Heart left ventricle (tissue), 16 donors: ENCODE measurements at places on chromosomes 3 and 15. TPM values are rescaled to one million over a fixed set of nuclear protein-coding genes. Genes with fewer than 3 reads are reported as not detected.

DNA sequence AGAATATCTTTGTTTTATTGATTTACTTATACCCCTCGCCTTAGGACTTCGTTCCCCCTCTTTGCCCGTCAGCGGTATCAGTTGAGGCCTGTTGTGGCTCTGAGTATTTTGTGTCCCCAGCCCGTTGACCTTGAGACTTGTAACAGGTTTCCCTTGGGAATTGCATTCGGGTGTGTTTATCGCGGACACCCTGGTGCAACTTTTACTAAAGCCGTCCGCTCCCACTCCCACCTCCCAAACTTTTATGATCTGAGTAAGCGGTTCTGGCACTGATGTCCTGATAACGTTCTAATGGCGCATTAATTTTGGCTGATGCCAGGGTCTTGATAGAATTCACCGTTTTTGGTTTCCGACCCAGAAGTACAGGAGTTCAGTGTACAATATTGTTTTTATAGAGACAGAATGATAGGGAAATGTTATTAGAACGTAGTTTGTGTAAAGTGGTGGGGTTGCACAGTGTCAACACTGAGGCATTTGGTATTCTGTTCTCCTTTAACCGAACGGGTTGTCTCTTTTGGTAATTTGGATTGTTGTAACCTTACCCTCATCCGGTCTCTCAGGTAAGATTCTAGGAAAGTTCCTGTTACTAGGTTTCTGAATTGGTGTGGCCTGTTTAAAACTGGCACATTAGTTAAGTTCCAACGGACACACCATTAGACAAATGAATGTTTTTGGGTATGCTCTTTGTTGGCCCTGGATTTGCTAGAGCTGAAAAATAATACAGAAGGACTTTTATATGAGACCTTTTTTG, 47.8 kb downstream of the OIP5 start:
- DNase-seq, result no peak
- no peaks in the 10 kb centered on the region for H3K27me3 ChIP-seq
- peak overlapping the region; percentile 95 for H3K27ac ChIP-seq
- peaks cover 37% of the 10 kb centered on the region for H3K4me1 ChIP-seq
- H3K4me3 ChIP-seq, result peak overlapping the region; percentile 52

The SKOR1 gene
- total RNA-seq, result not detected

The ZNF385D gene
- 17.4 TPM for total RNA-seq

GRCh38 chr3:24498391-24498790, 3.7 kb upstream of the THRB start:
- H3K27ac ChIP-seq, result no peak overlapping the region
- DNase-seq, result no peak

DNA sequence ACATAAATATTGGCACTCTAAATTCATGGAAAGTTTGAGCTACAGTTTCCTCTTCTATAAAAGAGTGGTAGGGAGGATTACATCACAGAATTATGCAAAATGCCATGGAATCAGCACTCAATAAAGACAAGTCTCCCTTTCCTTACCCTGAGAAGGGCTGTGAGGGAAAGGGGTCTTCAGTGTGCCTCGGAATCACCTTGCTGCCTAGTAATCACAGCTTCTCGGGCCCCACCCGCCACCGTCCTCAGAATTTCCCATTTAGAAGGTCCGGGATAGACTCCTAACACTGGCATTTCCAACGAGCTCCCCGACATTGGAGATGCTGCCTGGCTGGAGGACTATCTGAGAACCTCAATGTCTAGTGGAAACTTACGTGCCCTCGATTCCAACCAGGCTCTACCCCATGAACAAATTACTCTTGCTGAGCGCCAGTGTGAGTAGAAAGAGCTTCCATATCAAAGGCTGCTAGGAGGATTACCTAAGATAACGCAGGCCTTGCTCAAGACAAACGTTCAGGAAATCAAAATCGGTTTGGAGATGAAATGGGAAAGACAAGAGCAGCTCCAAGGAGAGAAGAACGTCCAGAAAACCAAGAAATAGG, 92.1 kb upstream of the CHD2 start:
- peak overlapping the region; percentile 100 for H3K27ac ChIP-seq
- peak overlapping the region; percentile 80 for H3K4me3 ChIP-seq
- peaks cover 42% of the 10 kb centered on the region for H3K4me1 ChIP-seq
- no peak for DNase-seq
- no peaks in the 10 kb centered on the region for H3K27me3 ChIP-seq
- H3K36me3 ChIP-seq, result no peaks in the 10 kb centered on the region

The UPK1B gene
- 20.4 TPM for total RNA-seq

- peak overlapping the region; percentile 45 for H3K27ac ChIP-seq
- no peak overlapping the region for H3K4me3 ChIP-seq
- H3K27me3 ChIP-seq, result no peaks in the 10 kb centered on the region
- DNase-seq, result no peak
- no peaks in the 10 kb centered on the region for H3K36me3 ChIP-seq
Measured at GRCh38 chr3:133943639-133944141, 48.0 kb upstream of the RAB6B start.

DNA sequence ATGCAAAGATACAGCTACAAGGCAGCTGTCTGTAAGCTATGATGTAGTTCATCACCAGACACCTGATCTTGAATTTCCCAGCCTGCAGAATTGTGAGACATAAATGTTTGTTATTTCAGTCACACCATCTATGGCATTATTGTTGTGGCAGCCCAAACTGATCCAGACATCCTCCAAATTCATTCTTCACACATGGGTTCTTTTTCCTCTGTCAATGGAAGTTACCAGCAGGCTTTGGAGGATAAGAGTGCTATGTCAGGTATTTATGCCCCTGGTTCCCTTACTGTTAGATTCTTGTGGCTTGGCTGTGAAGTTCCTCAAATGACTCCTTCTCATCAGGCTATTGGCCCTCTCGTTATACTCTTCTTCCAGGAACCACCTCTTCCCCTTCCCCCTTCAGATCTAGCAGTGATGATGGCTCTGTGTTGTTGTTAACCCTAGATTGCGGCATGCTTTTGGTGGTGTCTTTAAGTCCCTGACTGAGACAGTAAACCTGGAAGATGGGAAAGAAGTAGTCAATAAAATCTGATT, 91.0 kb upstream of the CHMP2B start:
- H3K4me1 ChIP-seq, result no peaks in the 10 kb centered on the region
- H3K4me3 ChIP-seq, result no peak overlapping the region
- DNase-seq, result no peak
- H3K27ac ChIP-seq, result no peak overlapping the region

- no peak for DNase-seq
- H3K27me3 ChIP-seq, result no peaks in the 10 kb centered on the region
- no peak overlapping the region for H3K4me3 ChIP-seq
- H3K36me3 ChIP-seq, result no peaks in the 10 kb centered on the region
- H3K4me1 ChIP-seq, result no peaks in the 10 kb centered on the region
Measured at GRCh38 chr3:85050821-85051220, 92.0 kb downstream of the CADM2 start.

DNA sequence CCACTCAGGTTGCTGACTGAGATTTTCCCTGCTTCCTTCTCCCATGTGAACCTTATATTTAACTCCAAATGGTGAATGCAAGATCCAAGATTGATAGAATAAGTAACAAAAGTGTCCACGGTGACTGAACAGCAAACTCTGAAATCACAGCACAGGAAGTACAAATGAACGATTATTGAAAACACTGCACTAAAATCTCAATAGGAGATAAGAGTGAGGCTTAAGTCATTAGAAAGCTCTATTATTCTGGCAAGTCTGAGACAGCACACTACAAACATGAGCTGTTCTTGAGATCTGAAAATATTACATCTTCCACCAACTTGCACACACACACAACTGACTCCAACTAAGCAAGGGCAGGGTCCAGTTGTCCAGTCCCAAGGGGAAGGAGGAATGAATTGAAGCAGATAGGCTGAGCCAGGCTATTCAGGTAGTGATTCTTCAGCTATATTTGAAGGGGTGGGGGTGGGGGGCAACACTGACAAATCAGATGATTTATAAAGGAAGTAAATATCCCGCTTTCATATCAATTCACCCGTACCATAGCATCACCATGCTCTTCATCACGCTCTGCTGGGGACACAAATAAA, 2.9 kb downstream of the ZNF385D start:
- H3K27ac ChIP-seq, result no peak overlapping the region
- H3K27me3 ChIP-seq, result no peaks in the 10 kb centered on the region
- no peaks in the 10 kb centered on the region for H3K36me3 ChIP-seq
- no peak for DNase-seq

- DNase-seq, result no peak
- H3K4me1 ChIP-seq, result no peaks in the 10 kb centered on the region
- no peak overlapping the region for H3K4me3 ChIP-seq
- H3K27ac ChIP-seq, result no peak overlapping the region
- H3K27me3 ChIP-seq, result no peaks in the 10 kb centered on the region
Measured at GRCh38 chr3:65979162-65979561, 59.6 kb downstream of the MAGI1 start.

The MOBP gene
- not detected for total RNA-seq

The SOX14 gene
- not detected for total RNA-seq

The CFAP92 gene
- total RNA-seq, result 0.42 TPM

The RLBP1 gene
- not detected for total RNA-seq

The CPN2 gene
- total RNA-seq, result 0.77 TPM

DNA sequence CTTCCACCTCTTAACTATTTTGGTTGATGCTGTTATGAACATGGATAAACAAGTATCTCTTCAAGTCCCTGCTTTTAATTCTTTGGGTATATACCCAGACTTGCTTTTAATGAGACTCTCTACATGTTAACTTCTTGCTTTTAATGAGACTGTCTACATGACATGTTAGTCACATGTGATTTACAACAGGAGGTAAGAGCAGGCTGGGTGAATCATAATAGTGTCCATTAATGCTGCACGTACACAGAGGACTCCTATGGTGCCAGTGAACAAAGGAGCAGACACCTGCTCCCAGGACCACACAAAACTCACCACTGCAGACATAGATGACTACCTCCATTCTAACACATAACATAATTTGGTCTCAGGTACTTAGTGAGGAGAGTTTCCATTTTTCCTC, 273.4 kb upstream of the NSMCE3 start:
- DNase-seq, result no peak
- H3K4me3 ChIP-seq, result no peak overlapping the region
- H3K27me3 ChIP-seq, result no peaks in the 10 kb centered on the region
- H3K4me1 ChIP-seq, result no peaks in the 10 kb centered on the region

The DNAJA4 gene
- total RNA-seq, result 94.6 TPM

DNA sequence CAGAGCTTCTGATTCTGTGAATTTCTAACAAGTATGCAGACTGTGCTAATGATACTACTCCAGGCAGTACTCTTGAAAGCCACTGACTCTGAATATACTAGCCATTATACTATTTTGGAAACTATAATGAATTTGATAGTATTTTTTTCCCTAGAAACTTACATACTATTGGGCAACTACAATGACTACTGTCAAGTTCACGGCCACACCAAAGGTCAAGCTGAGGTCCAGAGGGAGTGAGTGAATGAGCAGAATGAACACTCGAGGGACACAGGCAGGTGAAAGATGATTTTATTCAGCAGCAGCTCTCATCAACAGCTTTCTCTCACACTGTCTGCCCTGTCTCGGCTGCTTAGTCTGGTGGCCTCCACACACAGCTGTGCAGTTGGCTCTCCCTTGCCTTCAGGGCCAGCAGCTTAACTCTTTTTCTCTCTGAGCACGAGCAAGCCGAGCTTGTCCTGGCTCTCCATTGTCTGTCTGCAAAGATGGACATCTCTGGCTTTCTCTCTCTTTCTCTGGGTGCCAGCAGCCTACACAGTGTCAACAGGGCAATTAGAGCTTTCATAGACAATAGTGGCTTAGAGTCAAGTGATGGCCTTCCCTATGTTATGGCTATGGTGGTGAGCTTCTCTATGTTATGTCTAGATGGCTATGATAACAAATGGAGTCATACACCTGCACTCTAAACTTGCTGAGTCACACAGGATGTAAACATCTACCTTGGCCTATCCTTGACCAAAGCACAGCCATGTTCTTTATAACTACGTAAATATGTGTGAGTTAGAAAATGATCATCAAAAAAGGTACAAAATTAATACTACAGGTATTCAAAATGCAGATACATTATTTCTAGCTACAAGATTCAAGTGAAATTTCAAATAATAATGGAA, 362.4 kb downstream of the CGGBP1 start:
- no peak for DNase-seq
- no peaks in the 10 kb centered on the region for H3K36me3 ChIP-seq
- no peaks in the 10 kb centered on the region for H3K4me1 ChIP-seq
- no peak overlapping the region for H3K27ac ChIP-seq
- H3K27me3 ChIP-seq, result no peaks in the 10 kb centered on the region

GRCh38 chr3:59877263-59878037, 827.6 kb upstream of the CFAP20DC start:
- no peak overlapping the region for H3K27ac ChIP-seq
- H3K27me3 ChIP-seq, result no peaks in the 10 kb centered on the region
- DNase-seq, result no peak
- no peaks in the 10 kb centered on the region for H3K4me1 ChIP-seq
- H3K4me3 ChIP-seq, result no peak overlapping the region

- DNase-seq, result peak; percentile 23
- peaks cover 49% of the 10 kb centered on the region for H3K27me3 ChIP-seq
- H3K36me3 ChIP-seq, result no peaks in the 10 kb centered on the region
- H3K4me3 ChIP-seq, result peak overlapping the region; percentile 71
- H3K4me1 ChIP-seq, result peaks cover 11% of the 10 kb centered on the region
- peak overlapping the region; percentile 83 for H3K27ac ChIP-seq
Measured at GRCh38 chr15:62164014-62164395, 1.1 kb downstream of the C2CD4B start.

DNA sequence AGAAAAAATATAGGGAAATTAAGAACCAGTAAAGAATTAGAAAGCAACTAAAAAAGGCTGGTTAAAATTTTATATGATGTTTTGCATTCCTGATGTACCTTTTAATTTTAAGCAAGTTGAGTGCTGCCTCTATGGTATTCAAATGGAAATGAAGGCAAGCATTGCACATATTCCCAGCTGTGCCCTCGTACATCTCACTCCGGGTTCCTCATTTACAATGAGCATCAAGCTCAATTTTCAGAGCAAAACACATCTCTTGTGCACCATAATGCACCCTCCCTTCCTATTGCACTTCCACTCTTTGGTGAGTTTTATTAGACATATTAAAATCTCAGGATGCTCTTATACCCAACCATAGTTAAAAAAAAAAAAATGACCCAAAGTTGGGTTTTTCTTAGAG, 267.9 kb downstream of the CHST2 start:
- no peak overlapping the region for H3K4me3 ChIP-seq
- H3K27ac ChIP-seq, result no peak overlapping the region
- no peaks in the 10 kb centered on the region for H3K36me3 ChIP-seq

- H3K4me3 ChIP-seq, result no peak overlapping the region
- no peak for DNase-seq
- H3K27ac ChIP-seq, result no peak overlapping the region
- no peaks in the 10 kb centered on the region for H3K36me3 ChIP-seq
Measured at GRCh38 chr3:185724761-185725160, 100.1 kb downstream of the IGF2BP2 start.

The SPATA12 gene
- not detected for total RNA-seq

GRCh38 chr3:65623362-65623761, 415.4 kb downstream of the MAGI1 start:
- no peaks in the 10 kb centered on the region for H3K36me3 ChIP-seq
- no peaks in the 10 kb centered on the region for H3K27me3 ChIP-seq
- no peak for DNase-seq
- no peak overlapping the region for H3K27ac ChIP-seq
- H3K4me3 ChIP-seq, result no peak overlapping the region
